DMS153 (cell line): ENCODE measurements at places on chromosomes 1 and 21.

DNA sequence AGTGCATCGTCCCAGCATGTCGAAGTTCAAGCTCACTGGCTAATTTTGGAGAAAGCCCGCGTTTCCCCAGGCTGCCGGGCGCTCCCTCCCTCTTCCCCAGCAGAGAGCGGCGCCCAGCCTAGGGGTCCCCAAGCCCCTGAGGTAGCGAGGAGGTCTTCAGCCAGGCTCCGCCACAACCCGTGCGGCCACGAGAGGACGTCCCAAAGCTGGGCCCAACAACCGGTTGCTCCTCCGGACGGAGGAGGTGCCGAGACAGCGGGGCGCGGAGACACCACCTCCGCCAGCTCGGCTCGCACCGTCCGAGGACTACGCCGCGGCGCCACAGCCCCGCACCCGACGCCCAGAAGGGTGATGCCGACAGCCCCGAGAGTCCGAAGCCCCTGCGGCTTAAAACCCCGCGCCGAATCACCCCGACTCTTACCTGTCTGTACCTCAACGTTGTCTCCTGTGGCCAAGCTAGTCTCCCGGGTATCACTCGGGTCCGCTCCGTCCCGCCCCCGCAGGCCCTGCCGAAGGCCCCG is at the start of gene DENND2C:
Gene DENND2C (minus strand): TSS at position 488 of the 521 bp plus-strand sequence. CDS start 44,065 bp downstream, outside the sequence.
- DNase-seq: no peak

DNA sequence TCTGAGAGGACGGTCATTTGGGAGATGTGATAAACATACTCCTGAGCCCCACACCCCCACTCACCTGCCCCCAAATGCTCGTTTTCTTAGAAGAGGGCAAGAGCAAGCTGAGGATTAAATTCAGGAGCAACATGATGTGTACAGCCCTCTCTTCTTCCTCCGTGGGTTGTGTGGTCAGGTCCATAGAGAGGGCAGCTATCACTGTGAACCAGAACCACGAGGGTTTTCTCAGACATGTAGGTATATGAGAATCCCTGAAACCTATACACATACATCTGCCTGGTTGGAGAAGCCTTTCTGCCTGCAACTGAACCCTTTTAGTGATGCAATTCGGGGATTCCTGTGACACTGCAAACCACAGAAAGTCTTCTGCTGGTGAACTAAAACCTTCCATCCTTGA is 38.9 kb downstream of the PGM1 start:
- no peak for DNase-seq

- no peak for DNase-seq
Observed at GRCh38 chr1:112337028-112337531, 58.9 kb upstream of the CTTNBP2NL start.

- no peak for DNase-seq
Observed at GRCh38 chr1:229769006-229769405, 143.0 kb downstream of the URB2 start.

DNA sequence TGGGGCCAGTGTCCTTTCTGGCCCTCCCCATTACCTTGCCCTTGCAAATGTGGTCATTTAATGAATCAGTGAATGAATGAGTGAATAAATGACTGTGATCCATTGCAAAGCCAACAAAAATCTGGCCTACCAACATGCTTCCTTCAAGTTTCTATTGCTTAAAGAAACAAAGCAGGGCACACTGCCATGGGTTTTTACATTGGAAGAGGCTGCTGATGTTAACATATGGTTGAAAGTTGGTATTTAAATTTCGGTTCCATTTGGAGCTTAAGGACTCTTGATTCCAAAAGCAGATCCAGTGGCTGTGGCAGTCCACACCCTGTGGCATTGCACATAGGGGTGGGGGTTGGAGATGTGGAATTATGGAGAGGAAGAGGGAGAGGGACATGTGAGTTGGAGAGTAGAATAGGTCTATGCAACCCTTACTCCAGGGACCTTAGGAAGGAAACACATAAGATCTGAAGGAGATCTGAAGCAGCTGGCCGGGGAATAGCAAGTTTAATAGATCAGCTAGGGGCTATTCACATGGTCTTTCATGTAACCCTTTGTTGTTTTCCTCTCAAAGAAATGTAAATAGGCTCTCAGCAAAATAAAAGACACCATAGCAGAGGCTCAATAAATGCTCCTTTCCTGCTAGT is 7.2 kb downstream of the ABCA4 start:
- no peak for DNase-seq

- DNase-seq: no peak
Observed at GRCh38 chr1:73326663-73327062, 871.3 kb downstream of the LRRIQ3 start.

GRCh38 chr1:32919811-32920733 is 18.9 kb upstream of the TMEM54 start:
- DNase-seq: no peak

- DNase-seq: no peak
Observed at GRCh38 chr1:228160201-228160761, 5.3 kb upstream of the IBA57 start.

DNA sequence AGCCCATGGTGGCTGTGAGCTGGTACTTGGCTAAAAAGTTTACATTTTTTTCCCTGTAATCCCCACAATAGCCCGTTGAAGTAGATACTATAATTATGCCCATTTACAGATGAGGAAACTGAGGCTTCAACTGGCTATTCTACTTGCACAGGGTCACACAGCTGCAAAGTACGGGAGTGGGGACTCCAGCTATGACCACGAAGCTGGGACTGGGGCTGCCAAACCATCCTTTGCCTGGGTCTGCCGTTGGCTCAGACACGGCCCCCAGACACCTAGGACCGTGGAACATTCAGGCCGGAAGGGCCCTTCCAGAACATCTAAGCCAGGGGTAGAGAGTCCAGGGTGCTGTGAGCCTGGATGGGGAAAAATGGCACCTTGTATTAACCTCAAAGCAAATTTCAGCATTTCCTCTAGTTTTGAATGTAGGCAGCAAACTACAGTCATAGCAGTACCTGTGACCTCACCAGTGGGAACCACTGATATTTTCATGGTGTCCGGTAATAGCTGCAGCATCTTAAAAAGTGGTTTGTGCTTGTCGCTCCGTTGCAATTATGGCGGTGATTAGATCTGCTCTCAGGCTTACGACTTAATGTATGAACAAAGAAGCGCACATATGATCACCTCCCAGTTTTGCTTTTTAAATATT is 4.3 kb downstream of the TP73 start:
- DNase-seq: no peak
